AML-193 (cell line): ENCODE measurements at places on chromosomes 3 and 15.

- no peak for DNase-seq
Measured at GRCh38 chr3:33179132-33179531, 39.5 kb downstream of the SUSD5 start.

DNA sequence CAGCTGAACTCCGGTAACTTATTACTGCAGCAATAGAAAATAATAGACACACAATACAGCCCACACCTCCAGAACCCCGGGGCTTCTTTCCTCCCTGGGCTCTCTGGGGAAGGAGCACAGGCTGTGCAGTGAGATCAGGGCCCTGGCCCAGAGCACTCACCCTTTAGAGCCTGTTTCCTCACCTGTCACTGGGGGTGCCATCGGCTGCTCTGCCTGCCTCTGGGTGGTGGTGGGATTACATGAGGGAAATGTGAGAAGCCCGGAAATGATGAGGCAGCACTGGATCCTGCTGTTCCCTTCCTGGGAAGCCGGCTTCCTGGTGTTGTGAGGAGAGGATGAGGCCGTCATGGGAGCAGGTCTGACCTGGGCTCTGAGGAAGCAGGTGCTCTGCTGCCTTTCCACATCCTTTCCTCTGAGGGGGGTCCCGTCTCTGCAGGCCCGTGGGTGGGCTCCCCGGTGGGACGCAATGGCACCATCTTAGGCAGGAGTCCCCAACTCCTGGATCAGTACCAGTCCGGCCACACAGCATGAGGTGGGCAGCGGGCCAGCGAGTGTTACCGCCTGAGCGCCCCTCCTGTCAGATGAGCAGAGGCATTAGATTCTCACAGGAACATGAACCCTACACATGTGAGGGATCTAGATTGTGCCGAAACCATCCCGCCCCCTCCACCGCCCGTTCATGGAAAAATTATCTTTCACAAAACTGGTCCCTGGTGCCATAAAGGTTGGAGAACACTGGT is 220.9 kb upstream of the CTDSPL start:
- DNase-seq = no peak

GRCh38 chr3:30835667-30836066 is 58.8 kb downstream of the GADL1 start:
- no peak for DNase-seq

DNA sequence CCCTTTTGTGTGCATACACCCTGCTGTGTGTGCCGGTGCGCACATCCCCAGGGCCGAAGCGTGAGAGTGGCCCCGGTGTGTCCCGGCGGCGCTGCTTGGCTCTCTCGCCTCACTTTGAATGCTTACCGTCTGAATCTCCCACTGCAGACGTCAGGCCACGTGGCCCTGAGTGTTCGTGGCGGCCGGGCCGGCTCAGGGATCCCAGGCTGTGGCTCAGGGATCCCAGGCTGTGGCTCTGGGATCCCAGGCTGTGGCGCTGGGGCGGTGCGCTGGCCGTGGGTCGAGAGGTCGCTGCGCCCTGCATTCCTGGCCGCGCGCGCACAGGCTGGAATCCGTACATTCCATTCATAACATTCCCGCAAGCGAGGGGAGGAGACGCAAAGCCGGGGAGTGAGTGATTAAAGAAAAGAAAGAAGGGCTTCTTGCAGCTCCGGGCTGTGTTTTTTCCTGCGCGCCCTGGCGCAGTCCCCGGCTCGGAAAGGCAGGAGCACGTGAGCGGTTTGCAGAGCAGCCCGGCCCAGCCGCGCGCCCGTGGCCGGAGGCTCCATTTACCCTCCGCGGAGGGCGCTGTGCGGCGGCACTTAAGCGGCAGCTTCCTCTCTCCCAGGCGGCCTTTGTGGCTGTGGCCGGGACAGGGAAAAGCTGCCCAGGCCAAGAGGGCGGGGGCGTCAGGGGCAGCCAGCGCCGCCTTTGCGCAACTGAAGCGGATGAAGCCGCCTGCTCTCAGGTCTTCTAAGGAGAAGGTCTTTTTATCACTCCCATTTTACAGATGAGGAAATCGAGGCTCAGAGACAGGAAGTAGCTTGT is 87.0 kb upstream of the ALDH1L1 start:
- no peak for DNase-seq

DNA sequence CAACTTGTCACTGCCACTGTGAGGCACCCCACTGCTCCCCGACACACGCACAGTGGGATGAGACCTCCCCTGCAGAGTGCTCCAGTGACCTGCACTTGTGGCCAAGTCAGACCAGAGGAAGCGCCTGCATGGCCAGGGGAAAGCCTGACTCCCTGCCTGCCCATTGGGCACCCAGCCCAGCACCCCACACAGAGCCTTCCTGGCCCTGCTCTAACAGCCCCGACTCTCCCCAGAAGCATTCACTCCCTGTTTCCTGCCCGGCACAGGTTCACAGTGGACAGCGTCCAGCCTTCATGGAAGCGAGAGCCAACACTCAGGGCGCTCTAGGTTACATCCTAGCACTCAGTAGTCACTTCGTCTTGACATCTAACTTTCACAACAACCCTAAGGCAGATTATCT is 27.8 kb downstream of the RBPMS2 start:
- DNase-seq = no peak

DNA sequence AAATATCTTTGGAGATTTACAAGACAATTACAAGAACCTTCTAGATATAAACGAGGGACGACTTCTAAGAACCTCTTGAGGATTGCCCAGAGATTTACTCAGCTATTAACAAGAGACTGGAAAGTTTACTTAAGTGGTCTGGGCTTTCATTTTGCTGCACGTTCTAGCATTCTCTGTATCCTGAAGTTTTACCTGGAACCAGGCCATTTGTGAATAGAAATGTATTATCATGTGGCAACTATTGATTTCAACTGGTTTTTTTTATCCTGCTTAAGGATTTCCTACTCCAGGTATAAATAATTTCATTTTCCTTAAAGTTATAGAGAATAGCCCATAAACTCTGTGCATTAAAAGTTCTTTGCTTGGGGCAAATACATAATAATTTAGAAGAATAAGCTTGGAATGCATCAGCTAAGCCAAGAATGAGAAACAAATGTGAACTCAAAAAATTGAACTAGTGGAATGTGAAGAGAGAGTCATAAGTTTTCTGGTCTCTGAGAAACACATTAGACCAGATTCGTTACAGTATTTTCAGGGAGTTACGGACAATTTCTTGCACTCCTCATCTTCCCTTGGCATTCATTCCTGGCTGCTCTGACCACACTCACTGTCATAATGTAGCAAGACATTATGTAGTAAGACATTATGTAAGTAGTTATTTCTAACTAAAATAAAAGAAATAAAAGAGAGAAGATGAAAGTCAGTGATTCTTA is 1.3 kb downstream of the AQP9 start:
- peak; percentile 29 for DNase-seq

DNA sequence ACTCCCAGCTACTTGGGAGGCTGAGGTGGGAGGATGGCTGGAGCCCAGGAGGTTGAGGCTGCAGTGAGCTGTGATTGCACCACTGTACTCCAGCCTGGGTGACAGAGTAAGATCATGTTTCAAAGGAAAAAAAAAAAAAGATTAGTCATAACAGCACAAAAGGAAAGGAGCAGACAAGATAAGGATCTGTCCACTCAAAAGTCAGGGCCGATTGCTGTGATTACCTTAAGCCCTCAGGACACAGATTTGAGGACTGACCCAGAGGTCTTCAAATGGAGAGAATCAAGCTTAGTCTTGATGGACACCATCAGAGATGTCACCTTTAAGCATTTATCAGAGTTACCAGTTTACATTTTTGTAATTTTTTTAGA is 23.9 kb upstream of the HEG1 start:
- DNase-seq = no peak

DNA sequence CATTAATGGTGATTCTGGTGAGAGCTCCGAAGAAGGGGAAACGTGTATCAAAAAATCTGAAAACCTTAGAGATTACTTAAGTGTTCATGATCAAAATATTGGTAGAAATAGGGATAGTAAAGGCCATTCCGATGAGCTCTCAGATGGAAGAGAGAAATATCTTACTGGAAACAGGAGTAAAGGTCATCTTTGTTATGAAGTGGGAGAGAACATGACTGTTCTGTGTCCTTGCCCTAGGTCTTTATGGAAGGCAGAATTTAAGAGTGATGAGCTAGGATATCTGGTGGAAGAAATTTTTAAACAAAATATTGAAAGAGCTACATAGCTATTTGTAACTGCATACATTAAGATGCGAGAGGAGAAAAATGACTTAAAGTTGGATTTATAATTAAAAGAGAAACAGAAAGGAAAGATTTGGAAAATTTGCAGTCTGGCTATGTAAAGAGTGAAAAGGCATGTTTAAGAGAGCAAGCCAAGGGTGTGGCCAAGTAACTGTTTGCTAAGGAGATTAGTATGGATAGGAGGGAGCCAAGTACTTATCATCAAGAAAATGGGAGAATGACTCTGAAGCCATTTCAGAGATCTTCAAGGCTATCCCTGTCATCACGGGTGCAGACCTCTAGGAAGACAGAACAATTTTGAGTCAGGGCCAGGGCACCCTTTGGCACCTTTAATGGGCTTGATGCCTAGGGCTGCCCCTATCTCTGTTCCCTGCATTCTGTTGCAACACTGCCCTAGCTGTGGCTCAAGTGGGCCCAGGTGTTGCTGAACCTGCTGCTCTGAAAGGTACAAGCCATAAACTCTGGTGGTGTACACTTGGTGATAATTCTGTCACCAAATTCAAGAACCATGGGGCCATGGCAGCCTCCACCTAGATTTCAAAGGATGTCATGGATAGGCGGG is 27.3 kb downstream of the SLMAP start:
- DNase-seq = no peak

GRCh38 chr3:36733162-36733696 is 31.1 kb downstream of the DCLK3 start:
- no peak for DNase-seq

- no peak for DNase-seq
Measured at GRCh38 chr15:29821416-29822099, 710 bp downstream of the TJP1 start.

DNA sequence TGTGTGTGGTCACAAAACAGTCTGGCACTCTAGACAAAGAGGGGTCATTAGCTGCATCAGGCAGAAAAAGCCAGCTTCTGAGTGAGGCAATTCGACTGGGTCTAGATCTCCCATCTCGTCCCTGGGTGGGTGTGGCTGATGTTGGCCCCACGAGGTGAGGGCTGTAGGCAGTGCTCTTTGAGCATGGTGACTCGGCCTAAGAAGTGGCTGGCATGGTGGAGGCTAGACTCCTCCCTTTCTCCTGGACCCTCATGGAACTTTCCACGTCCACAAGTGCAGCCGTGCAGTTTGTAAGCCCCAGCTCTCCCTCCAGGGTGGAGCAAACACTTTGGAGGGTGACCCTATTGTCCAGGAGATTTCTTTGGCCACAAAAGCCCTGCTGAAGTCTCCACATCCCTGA is 134.1 kb downstream of the OPA1 start:
- DNase-seq = no peak

DNA sequence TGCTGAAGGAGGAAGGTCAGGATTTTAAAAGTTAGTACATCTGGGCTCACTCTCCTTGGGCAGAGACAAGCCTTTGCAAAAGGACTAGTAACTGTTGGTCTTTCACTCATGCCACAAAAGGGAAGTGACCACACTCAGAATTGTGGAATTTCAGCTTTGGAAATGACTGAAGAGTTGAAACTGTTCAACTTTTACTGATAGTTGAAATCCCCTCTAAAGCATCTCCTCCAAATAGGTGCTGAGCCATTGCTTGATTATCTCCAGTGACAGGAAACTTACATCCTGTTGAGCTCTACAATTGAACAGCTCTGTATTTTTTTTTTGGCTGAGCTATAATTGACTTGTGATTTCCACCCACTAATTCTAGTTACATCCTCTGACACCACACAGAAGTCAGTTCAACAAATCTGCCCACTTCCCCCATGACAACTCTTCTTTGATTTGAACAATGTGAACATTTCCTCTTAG is 254.8 kb upstream of the TPRG1 start:
- peak; percentile 26 for DNase-seq

- no peak for DNase-seq
Measured at GRCh38 chr3:18008706-18009368, 266.4 kb upstream of the TBC1D5 start.

GRCh38 chr3:197249542-197249941 is 48.9 kb downstream of the DLG1 start:
- no peak for DNase-seq

GRCh38 chr15:80957976-80958375 is 31.6 kb downstream of the MESD start:
- DNase-seq = no peak

DNA sequence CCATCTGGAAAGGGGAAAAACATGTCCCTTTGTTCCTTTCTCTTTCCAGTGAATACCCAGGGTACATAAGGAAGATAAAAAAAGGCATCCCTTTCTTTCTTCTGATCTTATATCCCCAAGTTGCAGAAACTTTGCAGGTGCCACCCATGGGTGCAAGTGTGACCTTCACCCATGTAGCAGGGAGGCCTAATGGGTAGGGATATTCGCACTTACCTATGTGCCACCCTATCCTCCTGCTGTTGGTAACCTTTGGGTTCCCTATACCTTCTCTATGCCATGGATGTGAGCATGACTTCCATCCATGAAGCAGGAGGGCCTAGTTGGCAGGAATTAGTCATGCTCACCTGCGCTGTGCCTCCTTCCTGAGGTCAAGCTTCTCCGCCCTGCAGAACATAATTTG is 59.2 kb upstream of the C15orf39 start:
- DNase-seq = no peak

DNA sequence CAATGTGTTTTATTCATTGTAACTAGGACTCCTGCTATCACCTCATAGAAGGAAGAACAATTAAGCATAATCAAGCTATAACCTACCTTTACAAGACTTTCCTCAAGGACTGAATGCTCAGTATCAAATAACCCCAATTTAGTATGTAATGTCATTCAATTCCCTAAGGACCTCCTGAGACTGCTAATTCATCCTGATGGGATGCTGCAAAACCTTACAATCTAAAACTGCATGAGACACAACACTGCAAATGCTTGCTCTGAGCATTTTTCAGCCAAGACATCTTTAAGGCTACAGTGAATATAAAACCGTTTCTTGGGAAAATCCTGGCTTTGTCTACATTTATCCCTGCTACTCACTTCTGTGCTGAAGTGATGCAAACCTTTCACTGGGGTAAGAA is 69.9 kb downstream of the RYK start:
- DNase-seq = no peak

DNA sequence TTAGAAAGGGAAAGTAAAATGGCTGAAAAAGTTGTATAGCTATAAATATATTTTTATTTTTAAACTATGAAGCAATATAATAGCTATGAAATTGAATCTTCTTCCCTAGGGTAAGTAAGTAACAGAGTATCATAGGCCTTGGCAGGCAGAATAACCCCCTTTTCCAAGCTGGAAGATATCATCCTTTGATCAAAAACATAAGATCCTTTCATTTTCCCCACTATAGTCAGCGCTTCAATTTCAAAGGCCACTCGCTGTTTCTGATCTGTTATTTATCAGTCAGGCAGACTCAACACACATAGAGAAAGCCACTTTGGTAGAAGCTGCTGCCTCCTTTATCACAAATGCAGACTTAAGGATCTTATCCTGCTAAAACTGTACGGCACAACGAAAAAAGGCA is 74.0 kb upstream of the UBE2E2 start:
- no peak for DNase-seq

- DNase-seq = no peak
Measured at GRCh38 chr3:27094721-27095120, 274.5 kb downstream of the NEK10 start.

GRCh38 chr15:40322531-40323238 is 807 bp upstream of the INAFM2 start:
- no peak for DNase-seq

- no peak for DNase-seq
Measured at GRCh38 chr15:51335538-51336410, 2.6 kb downstream of the CYP19A1 start.
